LHCN-M2 (cell line): ENCODE measurements at places on chromosomes 5 and 9. TPM values are rescaled to one million over a fixed set of nuclear protein-coding genes. Genes with fewer than 3 reads are reported as not detected.

TNFSF15 gene
- total RNA-seq: 0.06 and 0.13 TPM in 2 replicates

SLC25A2 gene
- 0.17 TPM in 1 of 2 replicates, not detected in the other for total RNA-seq

FCN2 gene
- not detected in 2 replicates for total RNA-seq

ADAMTS19 gene
- total RNA-seq: not detected in 2 replicates

GFPT2 gene
- total RNA-seq: 148 and 189 TPM in 2 replicates

IL5 gene
- not detected in 2 replicates for total RNA-seq

FREM1 gene
- total RNA-seq: 0.75 TPM in 1 of 2 replicates, not detected in the other

CER1 gene
- not detected in 2 replicates for total RNA-seq

LHX3 gene
- total RNA-seq: not detected in 2 replicates

SLC35A4 gene
- 51.0 and 56.2 TPM in 2 replicates for total RNA-seq

GRCh38 chr9:24614070-24614469 is 68.4 kb upstream of the IZUMO3 start:
- DNase-seq: no peak

- peak; percentile 85 for DNase-seq
Observed at GRCh38 chr9:2727966-2728613, 10.8 kb downstream of the KCNV2 start.

DNA sequence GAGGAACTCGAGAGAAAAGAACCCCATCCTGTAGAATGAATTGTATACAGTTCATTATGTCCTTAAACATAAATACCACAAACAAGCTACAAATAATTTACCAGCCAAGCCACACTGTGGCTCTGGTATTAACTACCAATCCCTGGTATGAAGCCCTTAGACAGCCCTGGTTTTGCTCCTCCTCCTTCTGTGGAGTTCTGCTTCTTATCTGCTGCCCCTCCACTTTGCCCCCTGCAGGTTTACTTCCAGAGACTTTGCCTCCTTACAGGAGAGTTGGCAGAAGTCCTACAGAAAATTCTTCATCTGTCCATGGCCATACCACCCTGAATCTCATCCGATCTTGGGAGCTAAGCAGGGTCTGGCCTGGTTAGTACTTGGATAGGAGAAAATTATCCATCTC is 219.8 kb downstream of the ACTL7B start:
- DNase-seq: peak; percentile 15

- DNase-seq: no peak
Observed at GRCh38 chr5:141597394-141597793, 21.4 kb downstream of the DIAPH1 start.

DNA sequence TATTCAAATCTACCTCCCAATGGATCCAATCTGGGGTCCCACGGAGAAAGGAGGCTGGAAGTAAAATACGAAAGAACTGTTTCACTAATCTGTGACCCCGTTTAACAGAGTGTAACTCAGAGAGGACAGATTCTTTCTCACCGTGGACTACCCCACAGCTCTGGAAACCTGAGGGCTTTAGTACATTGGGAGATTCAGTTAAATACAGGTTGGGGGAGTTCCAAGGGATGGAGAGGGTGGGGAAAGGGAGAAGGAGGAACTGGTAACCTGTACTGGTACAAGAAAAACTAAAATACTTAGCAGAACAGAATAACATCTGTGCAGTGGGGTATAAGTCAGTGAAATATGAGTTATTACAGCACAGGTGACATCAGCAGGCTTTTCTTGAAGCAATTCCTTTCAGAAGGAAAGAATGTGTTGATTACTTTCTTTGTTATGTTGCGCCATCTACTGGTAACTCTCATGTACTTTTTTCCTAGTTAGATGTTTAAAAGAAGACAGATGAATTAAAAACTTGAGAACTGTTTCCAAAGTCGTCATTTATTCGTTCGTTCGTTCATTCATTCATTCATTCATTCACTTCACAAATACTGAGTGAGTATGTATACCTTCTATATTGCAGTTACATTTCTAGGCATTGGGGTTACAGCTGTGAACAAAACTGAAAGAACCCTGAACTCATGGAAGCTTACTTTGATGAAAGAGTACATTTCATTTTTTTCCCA is 30.0 kb upstream of the STOM start:
- DNase-seq: peak; percentile 92

- DNase-seq: peak; percentile 92
Observed at GRCh38 chr9:124286292-124286931, 28.7 kb downstream of the NEK6 start.

GRCh38 chr5:171770153-171770552 is 15.5 kb upstream of the SMIM23 start:
- DNase-seq: no peak

GRCh38 chr5:111914966-111915636 is 158.1 kb upstream of the NREP start:
- no peak for DNase-seq

DNA sequence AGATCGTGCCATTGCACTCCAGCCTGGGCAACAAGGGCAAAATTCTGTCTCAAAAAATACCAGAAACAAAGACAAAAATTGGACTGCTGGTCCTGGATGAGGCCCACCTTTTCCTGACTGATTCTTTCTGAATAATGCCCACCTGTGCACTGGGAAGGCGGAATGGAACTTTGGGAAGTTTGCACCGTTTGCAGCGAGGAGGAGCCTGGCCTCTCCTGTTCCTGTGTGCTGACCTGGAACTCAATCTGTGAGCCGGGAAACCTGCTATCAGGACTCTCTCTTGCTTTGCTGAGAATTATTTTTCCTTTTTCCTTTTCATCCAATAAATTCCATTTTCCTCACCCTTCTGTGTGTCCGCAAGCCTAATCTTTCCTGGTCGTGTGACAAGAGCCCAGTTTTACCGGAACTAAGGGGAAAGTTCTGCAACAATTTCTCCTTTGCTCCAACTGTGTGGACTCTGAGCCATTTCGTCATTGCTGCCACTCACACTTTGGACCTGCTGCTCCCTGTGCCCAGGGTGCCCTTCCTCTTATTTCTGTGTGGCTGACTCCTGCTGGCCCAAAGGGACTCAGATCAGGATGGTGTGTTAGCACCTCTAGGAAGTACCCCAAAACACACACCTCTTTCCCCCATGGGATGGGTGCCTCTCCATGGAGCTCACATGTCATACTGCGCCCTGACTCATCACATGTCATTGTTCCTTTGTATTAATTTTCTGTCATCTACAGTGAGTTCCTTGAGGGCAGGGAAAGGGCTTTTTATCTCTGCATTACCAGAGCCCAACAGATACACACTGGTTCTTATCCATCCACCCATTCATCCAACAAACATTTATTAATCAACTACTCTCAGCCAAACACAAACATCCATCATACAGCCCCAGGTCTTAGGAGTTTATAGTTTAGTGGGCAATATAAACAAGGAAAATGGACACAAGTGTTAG is 4.7 kb upstream of the GLRX start:
- DNase-seq: no peak

DNA sequence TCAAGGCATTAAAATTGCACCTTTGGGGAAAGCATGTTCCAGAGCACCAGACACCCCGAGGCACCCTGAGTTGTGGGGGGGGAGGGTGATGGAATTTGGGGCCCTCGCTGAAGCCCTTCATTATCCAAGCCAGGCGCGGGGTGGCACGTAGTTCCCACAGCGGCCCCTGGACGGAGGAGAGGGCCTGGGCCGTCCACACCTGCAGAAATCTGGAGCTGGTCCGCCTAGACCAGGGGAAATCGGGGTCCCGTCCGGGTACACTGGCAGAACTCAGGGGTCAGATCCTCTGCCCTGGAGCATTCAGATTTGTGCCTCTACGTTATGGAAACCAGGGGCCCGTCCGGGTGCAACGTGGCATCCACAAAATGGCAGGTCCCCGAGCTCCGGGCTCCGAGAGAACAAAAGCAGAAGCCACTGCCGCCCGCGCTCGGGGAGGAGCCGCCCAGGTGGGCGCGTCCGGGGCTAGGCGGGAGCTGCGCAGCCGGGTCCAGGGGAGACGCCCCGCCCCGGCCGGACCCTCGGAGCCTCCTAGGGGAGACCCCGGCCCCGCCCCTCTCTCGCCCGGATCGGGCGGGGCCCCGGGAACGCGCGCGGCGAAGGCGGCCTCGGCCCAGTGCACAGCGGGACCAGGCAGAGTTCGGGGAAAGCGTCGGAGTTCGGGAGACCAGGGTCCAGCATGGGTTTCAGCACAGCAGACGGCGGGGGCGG is at the start of gene PLEKHG4B:
Gene PLEKHG4B (plus strand): TSS at position 613 of the 708 bp plus-strand sequence. CDS start 64 bp downstream, at position 677.
- no peak for DNase-seq

- DNase-seq: peak; percentile 60
Observed at GRCh38 chr5:141504216-141504615, 15.3 kb downstream of the PCDHGC5 start.

DNA sequence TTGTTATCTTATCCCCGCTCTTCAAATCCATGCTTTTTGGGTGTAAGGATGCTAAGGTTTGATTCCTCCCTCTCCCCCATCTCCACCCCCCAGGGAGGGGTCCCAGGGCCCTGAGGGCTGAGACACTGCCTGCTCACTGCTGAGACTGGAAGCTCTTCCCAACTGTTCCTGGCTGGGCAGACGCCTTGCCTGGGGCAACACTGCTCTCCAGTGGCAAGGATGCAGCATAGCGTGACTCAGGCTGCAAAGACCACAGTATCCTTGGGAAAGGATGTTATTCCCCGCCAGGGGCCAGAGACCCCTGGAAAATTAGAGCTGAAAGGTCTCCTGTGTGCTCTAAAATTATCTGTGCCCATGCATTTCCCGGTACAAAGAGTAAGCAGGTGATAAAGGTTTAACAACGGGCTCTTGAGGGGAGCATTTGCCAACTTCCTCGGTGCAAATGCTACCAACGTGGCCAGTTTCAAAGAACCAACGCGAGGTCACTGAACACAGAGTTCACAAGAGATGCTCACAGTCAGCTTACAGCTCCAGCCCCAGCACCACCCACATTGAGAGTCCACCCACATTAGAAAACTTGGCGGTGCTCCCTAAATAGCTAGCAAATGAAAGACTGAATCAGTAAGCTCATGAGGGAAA is 271.9 kb downstream of the NSG2 start:
- DNase-seq: peak; percentile 26

DNA sequence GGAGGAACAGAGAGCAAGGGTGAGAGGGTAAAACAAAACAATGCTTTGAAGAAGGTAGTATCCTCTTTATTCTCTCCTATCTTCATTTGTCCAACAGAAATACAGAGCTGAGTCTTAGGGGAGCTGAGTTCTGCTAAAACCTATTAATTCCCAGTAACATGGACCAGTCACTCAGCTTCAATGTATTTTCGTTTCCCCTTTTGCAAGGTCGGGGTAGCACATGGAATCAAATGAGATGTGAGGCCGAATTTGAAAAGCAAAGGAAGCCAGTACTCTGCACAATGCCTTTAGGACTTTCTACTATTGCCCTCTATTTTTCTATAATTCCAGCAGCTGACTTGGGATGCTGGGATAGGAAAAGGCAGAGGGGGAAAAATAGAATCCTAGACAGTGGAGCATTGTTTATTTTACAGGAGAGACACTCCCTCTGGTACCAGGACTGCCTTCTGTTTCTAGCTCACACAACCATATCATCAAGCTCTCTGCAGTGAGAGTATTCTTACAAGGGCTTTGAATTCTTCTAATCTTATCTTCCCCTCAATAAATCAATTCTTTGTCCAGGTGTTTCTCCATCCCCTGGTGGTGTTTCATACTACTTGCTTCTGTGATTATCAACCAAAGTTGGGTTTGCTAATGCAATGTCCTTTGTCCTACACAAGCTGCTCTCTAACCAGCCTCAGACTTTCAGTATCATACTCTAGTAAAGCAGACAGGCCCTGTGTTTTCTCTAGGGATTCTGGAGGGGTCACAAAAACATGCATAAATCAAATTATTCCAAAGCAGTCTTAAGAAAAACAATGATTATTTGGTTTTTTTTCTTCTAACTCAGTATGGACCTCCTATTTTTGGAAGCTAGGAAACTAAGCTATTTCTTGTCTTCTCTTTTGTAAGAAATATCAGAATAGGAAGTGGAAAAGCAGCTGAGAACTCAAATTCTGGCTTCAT is 341.5 kb downstream of the OSTF1 start:
- DNase-seq: no peak

- DNase-seq: peak; percentile 52
Observed at GRCh38 chr9:91746904-91747303, 203.1 kb downstream of the ROR2 start.

- no peak for DNase-seq
Observed at GRCh38 chr5:181138258-181138657, 7.3 kb upstream of the OR2V1 start.

DNA sequence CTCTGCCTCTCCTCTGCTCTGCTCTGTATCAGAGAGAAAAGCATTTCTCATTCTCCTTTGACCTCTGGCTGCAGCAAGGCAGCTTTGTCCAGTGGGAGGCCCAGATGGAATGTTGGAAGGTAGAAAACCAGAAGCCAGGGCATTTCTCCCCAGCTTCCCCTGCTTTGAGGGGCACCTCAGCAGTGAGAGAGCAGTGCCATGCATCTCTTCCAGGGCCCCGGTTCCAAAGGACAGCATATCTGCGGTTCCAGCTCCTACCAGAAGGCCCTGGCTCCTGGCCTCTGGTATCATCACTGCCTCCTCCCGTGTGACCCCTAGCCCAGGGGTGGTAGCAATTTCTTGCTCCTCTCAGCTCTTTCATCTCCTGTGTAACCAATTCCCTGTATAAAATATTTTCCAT is 190.8 kb downstream of the SPOCK1 start:
- DNase-seq: no peak

DNA sequence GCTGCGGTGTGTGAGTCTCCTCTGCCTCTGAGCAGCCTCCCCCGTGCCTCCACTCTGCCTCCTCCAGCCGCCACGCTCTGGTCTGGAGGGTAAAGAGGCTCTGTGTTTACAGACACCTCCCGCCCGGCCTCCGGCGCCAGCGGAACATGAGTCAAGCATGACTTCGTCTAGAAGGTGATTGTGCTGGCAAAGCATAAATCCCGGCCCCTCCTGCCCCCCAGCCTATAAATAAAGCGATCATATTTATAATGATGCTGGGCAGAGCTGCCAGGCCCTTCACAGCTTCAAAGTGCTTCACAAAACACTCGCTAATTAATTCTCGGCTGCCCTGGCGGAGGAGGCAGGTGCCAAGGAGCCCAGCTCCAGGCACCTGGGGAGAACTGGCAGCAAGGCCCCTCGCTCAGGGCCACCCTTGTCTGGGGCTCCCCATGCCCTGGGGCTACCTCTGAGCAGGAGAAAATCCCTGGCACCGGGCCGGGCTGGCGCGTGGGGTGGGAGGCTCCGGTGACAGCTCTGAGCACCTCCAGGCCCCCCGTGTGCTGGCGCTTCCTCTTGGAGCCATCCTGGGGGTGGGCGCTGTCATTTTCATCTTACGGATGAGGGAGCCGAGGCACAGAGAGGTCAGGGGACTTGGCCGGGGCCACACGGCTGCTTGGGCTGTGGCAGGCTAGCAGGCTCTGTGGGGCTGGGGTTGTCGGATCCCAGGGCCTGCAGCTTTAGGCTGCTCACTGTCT is 87.8 kb downstream of the RXRA start:
- peak; percentile 72 for DNase-seq

- peak; percentile 46 for DNase-seq
Observed at GRCh38 chr5:136062366-136063274, 33.8 kb downstream of the TGFBI start.

- DNase-seq: peak; percentile 16
Observed at GRCh38 chr5:121668635-121669034, 183.0 kb upstream of the FTMT start.

- DNase-seq: no peak
Observed at GRCh38 chr5:122073864-122074263, 4.2 kb downstream of the LOX start.

DNA sequence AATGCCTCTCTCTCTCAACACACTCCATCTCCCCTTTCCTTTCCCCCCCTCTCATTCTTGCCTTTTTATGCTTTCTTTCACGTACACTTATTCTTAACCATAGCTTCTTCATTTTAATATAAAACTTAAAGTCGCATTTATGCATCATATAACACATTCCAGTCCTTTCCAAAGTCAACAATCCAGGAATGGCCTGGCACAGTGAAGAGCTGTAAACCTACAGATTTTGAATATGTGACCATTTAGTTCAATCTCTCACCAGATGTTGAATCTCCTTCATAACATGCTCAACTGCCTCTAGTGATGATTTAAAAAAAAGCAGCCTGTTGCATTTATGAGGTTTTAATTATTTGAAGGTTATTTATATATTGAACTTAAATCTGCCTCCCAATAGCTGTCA is 186.2 kb upstream of the GRAMD2B start:
- DNase-seq: no peak
